Lower leg skin (tissue), 4 donors: ENCODE measurements at places on chromosomes 3 and 15. TPM values are rescaled to one million over a fixed set of nuclear protein-coding genes. Genes with fewer than 3 reads are reported as not detected.

DNA sequence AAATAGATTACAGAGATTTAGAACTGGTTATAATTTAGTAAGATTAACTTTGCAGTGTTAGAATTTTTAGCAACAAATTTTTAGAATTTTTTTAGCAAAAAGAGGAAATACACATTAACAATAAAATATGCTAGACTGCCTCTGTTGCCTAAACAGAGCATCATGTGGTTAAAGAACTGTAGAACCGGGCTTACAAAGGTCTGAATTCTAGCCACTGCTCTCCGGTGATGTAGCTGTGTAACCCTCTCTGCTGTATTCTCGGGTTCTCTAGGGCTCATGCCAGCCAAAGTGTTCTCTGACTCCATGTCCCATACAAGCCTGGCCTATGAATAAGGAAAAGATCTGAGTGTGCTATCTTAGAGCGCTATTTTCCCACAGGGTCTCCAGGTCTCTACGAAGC, 2.9 kb upstream of the P2RY12 start:
- no peak for DNase-seq

DNA sequence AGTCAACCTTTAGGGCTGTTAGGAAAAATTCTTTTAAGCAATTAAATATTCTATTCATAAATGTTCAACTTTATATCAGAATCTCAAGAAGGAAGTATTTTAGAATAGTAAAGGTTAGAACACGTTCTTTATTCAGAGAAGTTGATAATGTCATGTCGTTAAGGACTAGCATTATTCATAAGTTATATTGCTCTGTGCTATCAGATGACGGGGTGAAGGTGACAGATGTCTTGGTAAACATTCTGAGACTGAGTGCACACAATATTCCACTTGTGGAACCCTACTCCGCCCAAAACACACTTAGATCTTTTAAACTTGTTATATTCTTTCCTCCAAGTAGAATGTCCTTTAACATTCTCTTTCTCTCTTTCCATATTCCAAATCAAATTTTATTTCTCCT, 7.9 kb downstream of the AP4E1 start:
- no peak for DNase-seq

DNA sequence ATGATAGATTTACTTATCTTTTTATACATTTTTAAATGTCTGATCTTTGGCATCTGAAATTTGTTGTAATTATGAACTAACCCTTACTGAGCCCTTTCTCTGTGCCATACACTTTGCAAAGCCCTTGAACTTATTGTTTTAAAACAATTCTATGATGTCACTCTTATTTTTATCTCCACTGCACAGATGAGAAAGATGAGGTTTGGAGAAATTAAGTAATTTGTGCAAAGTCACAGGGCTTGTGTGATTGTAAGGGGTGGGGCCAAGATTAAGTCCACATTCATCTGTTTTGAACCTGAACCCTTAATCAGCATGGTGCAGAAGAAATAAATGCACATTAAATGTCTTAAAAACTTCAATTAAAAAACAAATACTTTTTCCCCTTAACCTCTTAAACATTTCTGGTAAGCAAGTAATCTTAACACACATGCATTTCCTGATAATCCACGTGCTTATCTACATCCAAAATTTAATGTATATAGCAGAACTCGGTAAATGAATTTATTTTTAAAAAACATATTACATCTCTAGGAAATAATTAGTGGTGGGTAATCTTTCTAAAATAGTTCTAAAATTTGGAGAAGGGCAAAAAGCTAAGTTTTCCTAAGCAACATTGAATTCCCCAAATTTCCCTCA, 189.8 kb upstream of the TBC1D5 start:
- DNase-seq: no peak

GRCh38 chr3:4529876-4530588, 36.9 kb downstream of the ITPR1 start:
- no peak for DNase-seq

DNA sequence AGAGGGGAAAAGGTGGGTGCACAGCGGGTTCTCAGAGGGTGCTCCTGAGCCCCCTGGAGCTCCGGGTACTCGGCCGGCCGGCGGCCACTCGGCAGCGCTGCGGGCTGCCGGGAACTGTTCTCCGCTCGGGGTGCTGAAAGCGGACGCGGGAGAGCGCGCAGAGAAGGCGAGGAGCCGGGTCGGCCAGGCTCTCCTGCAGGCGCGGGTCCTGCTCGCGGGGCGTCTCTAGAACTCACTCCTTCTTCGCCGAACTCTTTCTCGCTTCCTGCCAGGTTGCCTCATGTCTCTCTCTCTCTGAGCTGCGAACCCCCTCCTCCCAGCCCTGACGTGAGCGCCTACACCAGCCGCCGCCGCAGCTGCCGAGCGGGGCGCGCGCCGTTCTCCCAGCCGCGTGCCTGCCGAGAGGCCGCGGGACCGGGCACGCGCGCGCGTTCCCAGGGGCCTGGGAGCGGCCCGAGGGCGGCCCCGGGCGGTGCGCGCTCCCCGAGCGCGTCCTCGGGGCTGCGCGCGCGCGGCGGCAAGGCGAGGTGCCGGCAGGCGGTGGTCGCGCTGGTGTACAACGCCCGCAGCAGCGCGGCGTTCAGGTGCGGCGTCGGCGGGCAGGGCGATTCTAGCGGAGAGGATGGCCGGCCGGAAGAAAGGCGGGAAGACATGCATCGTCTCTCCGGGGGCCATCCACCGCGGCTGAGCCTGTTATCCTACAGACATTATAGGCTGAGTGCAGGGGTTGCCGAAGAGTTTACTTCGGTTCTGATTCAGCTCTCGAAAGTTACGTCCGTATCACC, at the start of gene PEX5L:
TSS of gene PEX5L (minus strand) at position 267 of the 785 bp plus-strand sequence. CDS start 338 bp downstream, outside the sequence.
- no peak for DNase-seq

ADGRG7 gene
- not detected for total RNA-seq

DNA sequence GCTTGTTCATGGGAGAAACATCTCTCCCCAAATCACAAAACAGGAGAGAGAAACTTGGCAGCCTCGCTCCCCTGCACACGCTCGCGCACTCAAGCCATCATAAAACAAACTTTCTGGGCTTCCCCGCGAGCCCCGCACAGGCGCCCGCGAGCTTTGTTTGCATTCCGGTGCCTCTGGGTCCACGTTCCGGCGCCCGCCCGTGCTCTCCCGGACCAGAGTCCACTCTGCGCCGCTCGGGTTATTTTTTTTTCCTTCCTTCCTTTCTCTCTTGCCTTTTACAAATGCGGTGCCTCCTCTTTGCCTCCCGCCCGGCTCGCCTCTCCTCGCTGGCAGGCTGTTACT, 363 bp downstream of the MAGI1 start:
- DNase-seq: no peak

DNA sequence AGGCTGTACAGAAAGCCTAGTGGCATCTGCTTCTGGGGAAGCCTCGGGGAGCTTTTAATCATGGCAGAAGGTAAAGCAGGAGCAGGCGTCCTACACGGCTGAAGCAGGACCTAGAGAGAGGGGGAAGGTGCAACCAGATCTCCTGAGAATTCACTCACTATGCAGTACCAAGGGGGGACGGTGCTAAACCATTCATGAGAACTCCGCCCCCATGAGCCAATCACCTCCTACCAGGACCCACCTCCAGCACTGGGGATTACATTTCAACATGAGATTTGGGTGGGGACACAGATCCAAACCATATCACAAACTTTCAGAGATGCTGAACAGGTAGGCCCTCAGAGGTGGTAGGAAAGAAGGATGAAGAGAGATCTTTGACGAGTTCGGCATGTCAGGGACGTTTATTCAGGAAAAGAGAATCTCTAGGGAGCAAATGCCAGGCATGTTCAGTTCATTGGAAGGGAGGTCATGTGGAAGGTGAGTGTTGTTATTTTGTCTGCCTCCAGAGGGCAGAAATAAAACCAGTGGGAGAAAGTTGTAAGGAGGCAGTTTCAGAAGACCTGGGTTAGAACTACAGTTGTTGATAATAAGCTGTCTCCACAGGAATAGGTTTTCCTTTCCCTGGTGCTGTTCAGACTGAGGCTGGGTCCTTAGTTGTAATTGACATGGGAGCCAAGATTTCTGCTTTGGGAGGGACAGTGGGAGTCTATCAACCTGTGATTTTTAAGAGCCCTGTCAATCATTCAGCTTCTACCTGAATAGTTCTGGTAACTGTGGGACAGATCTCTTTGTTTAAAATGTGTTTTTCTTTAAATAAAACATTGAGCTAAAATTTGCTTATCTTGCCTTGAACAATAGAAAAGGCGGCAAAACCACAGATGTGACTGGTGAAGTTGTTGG, 4.3 kb upstream of the FNDC3B start:
- DNase-seq: no peak

CELSR3 gene
- total RNA-seq: 0.81 TPM

NUDT16 gene
- total RNA-seq: 10.4 TPM

CAMP gene
- total RNA-seq: not detected

FBXL22 gene
- total RNA-seq: 4.2 TPM

CX3CR1 gene
- 0.67 TPM for total RNA-seq

GRCh38 chr15:41334293-41335120, 1.8 kb downstream of the NUSAP1 start:
- DNase-seq: no peak

GRCh38 chr3:171865191-171865865, 22.2 kb downstream of the TMEM212 start:
- no peak for DNase-seq

DNA sequence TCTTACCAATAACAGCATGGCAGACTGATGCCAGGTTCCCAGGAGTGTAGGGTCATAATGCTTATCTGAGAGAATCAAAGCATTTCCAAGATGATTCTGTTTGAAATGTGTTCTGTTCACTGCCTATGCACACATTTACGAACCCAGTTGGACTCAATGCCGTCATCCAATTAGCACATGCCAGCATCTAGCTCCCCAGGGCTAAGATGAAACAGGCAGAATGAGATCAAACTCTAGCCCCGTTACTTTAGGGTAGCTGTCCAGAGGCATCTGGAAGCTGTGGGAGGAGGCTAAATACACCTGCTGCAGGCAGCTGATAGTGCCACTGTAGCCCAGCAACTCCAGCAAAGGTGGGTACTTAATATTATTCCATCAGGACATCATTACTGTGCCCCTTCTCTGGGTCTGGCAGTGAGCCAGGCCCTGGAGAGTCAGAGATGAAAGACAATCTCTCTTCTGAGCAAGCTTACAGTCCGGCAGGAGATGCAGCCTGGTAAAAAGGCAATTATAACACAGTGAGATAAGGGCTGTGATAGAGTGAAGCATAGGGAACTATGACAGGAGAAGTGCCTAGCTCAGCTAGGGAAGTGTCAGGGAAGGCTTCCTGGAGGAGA, 156.4 kb upstream of the PPP2R3A start:
- no peak for DNase-seq

DNA sequence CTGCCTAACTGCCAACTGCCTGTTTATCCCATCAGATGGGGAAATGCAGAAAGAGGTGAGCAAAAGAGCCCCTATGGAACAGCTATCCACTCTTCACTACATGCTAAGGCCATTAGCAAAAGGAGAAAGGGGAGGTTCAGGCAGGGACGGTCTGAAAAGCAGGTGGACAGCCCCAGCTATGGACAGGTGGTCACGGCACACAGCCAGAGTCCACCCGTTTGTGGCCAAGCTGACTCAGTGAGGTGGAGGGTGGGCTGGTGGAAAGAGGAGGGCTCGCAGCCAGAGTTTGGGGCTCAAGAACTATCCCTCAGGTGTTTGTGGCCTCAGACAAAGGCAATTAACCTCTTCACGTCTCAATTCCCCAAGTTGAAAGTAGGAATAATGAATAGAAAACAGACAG, 148.9 kb upstream of the UBE2E1 start:
- DNase-seq: no peak

HIGD2B gene
- total RNA-seq: not detected

DNA sequence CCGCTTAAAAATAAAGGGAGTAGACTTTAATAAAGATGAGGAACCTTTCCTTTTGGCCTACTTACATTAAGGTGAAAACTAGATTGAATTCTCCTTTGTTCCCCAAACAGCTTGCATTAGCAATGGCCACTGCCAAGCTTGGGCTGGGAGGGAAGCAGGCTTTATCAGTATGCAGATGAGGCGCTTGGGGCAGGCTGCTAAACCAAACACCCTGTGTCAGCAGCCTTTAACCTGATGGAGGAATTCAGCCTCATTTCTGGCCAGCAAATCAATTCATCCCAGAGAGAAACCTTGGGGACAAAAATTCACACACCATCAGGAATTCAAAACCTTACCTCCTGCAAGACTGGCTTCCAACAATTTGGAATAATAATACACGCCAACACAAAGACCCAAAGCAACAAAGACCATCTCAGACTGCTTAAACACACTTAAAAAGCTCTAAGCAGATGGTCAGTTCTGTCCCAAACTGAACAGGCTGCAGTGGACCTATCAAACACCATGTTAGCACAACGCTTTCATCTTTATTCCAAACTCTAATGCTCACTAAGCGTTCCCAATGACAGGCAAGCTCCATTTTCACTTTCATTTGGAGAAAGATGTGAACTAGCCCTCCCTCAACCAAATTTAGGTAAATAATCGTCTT, 255.1 kb upstream of the CMC1 start:
- no peak for DNase-seq

GRCh38 chr3:9102240-9102981, 139.1 kb upstream of the RAD18 start:
- no peak for DNase-seq

ABI3BP gene
- total RNA-seq: 57.8 TPM

DNA sequence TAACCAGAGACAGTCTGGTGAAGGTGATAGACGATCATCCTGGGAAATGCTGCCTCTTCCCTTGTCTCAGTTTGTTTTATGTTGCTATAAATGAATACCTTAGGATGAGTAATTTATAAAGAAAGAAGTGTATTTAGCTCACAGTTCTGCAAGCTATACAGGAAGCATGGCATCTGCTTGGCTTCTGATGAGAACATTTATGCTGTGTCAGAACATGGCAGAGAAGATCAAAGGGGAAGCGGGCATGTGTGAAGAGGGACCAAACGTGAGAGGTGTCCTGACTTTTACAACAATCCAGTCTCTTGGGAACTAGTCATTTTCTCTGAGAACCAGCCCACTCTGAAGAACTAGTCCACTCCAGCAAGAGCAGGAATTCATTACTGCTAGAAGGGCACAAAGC, 9.6 kb downstream of the CMC1 start:
- no peak for DNase-seq

SEMA6D gene
- 15.0 TPM for total RNA-seq

DNA sequence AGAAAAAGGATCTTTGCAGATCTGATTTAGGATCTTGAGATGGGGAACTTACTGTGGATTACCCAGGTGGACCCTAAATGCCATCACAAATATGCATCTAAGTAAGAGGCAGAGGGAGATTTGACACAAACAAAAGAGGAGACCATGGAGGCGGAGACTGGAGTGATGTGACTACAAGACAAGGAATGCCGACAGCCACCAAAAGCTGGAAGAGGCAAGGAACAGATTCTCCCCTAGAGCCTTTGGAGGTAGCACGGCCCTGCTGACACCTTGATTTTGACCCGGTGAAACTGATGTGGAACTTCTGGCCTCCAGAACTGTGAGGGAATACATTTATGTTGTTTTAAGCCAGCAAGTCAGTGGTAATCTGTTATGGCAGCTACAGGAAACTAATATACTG, 44.0 kb downstream of the GASK1A start:
- no peak for DNase-seq

DNA sequence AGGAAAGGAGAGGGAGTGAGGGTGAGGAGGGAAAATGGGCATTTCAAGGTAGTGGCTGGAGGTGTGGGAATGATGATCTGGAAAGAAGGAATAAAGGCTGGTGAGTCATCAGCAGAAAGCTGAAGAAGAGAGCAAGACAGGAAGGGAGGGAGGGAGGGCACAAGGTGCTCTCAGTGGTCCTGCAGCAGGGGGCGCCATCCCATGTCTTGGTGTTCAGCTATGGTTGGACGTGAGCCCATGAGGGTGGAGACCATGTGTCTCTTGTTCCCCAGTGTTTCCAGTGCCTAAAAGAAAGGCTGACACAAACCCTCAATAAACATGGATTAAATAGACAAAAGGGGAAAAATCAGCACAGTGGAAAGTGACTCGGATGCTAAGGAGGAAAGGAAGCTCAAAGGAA, 228.5 kb downstream of the NTRK3 start:
- no peak for DNase-seq

GRCh38 chr3:13077431-13078162, 4.4 kb upstream of the IQSEC1 start:
- DNase-seq: no peak
